Astrocyte (in vitro differentiated cells and primary cell): ENCODE measurements at places on chromosomes 12 and 14. TPM values are rescaled to one million over a fixed set of nuclear protein-coding genes. Genes with fewer than 3 reads are reported as not detected.

DNA sequence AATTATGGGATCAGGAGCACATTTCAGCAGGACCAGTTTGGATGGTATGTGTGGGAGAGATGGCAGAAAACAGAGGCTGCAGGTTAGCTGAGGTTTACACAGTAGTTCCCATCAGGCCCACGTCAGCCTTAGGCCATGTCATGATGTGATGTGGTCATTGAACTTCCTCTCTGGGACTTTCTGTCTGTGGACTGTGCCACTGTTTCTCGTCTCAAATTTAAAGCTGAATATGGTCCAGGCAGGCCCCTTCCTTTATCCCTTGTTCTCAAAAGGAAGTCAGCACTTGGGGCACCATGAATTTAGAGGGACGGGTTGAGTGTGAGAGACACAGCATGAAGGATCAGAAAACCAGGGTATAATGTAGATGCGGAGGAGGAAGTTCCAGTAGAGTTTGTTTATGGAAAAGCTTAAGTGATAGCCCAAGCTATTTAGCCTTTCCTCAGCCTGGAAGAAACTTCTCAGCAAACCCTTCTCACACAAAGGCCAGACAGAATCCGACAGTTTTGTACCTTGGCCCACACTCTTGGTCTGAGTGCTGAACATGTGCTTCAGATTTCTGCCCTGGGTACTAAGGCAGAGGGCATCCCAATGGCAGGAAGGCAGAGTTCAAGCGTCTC, 3.6 kb upstream of the IGFBP6 start:
- DNase-seq = no peak
- H3K4me1 ChIP-seq = peaks cover 26% of the 10 kb centered on the region
- no peaks in the 10 kb centered on the region for H3K36me3 ChIP-seq
- no peak overlapping the region for H3K27ac ChIP-seq
- H3K27me3 ChIP-seq = no peaks in the 10 kb centered on the region

DNA sequence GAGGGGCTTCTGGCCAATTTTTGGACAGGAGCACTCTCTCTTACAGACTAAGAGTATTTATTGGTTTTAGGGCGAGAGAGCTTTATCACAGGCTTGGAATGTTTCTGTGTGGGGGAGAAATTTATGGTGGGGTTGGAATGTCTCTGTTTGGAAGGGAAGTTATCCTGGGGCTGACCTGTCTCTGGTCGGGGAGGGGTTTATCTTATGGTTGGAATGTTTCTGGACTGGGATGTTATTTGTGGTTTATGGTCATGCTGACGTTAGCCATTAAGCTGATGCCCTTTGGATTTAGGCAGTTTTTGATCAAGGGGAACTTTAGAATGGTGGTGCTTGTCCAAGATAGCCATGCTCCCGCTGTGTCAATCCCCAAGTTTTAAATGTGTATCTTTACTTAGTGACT, 614.8 kb downstream of the DIO2 start:
- H3K27ac ChIP-seq = peak overlapping the region; percentile 69
- peaks cover 21% of the 10 kb centered on the region for H3K4me1 ChIP-seq

Gene LRTM2
- total RNA-seq = not detected in 2 replicates

DNA sequence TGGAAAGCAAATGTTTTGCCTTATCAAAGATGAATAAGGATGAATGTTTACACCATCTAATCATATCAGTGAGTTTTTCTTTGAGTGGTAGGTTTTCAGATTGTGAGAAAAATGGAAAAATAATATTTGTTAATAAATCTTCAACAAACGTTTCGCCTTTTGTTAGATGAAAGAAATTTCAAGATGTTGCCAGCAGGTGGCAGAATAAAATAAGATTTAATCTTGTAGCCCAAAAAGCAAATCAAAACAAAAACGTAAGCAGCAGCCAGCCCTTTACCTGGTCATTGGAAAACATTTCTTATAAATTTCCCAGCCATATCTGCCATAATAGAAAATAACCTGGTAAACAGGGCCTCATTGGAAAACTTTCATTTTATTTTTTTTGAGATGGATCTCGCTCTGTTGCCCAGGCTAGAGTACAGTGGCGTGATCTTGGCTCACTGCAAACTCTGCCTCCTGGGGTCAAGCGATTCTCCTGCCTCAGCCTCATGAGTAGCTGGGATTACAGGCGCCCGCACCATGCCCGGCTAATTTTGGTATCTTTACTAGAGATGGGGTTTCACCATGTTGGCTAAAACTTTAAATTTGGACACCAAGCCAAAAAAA, 15.4 kb upstream of the TMEM120B start:
- no peak overlapping the region for H3K27ac ChIP-seq
- no peaks in the 10 kb centered on the region for H3K36me3 ChIP-seq
- DNase-seq = no peak
- no peak overlapping the region for H3K4me3 ChIP-seq
- H3K27me3 ChIP-seq = peaks cover 2% of the 10 kb centered on the region
- no peaks in the 10 kb centered on the region for H3K4me1 ChIP-seq

Gene DIO3
- total RNA-seq = 0.46 and 0.79 TPM in 2 replicates

GRCh38 chr14:91019673-91020072, 40.8 kb downstream of the RPS6KA5 start:
- no peaks in the 10 kb centered on the region for H3K27me3 ChIP-seq
- DNase-seq = no peak
- no peak overlapping the region for H3K4me3 ChIP-seq
- H3K27ac ChIP-seq = no peak overlapping the region
- no peaks in the 10 kb centered on the region for H3K36me3 ChIP-seq

GRCh38 chr14:34857689-34858449, 17.3 kb downstream of the BAZ1A start:
- no peaks in the 10 kb centered on the region for H3K4me1 ChIP-seq
- peaks cover 28% of the 10 kb centered on the region for H3K36me3 ChIP-seq
- H3K27me3 ChIP-seq = no peaks in the 10 kb centered on the region
- no peak for DNase-seq

Gene PEX5
- total RNA-seq = 21.5 and 22.5 TPM in 2 replicates

Gene VWF
- total RNA-seq = 0.23 and 0.82 TPM in 2 replicates

- no peaks in the 10 kb centered on the region for H3K27me3 ChIP-seq
- H3K36me3 ChIP-seq = no peaks in the 10 kb centered on the region
- H3K27ac ChIP-seq = no peak overlapping the region
- H3K4me1 ChIP-seq = no peaks in the 10 kb centered on the region
- DNase-seq = no peak
Observed at GRCh38 chr12:131155131-131155530, 201.4 kb downstream of the ADGRD1 start.

GRCh38 chr12:6313326-6313940, 3.0 kb downstream of the PLEKHG6 start:
- no peaks in the 10 kb centered on the region for H3K36me3 ChIP-seq
- no peak for DNase-seq
- H3K4me1 ChIP-seq = peaks cover 5% of the 10 kb centered on the region
- H3K27me3 ChIP-seq = peaks cover 3% of the 10 kb centered on the region
- no peak overlapping the region for H3K4me3 ChIP-seq
- no peak overlapping the region for H3K27ac ChIP-seq

GRCh38 chr12:128387811-128388422, 120.9 kb downstream of the TMEM132C start:
- H3K36me3 ChIP-seq = no peaks in the 10 kb centered on the region
- no peak for DNase-seq
- H3K27me3 ChIP-seq = no peaks in the 10 kb centered on the region
- no peaks in the 10 kb centered on the region for H3K4me1 ChIP-seq
- H3K27ac ChIP-seq = no peak overlapping the region

DNA sequence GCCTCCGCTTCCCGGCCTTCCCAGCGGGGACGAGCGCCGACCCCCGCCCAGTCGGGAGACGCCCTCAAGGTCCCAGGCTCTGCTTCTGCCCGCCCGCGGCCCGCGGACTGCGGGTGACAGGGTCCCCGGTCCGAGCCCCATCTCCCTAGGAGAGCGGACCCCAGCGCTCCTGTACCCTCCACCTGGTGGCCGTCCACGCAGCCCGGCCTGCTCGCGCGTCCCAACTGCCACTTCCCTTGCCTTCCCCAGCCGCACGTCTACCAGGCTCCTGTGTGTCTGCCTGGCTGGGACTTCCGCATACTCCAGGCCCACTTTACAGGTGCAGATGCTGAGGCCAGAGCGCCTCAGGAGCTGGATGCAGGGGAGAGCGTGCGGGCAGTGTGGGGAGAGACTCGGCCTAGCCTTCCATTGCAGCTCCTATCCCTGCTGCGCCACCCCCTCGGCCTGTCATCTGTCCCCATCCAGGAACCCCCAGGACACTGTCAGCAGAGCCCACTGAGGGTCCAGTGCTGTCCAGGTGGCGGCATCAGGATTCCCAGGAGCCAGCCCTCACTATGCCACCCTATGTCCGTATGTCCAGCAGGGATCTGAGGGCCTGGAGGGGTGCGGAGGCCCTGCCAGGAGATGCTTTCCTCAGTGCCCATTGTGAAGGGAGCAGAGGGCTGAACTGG, 8.0 kb upstream of the ANKRD9 start:
- no peak overlapping the region for H3K27ac ChIP-seq
- H3K4me1 ChIP-seq = peaks cover 4% of the 10 kb centered on the region
- H3K4me3 ChIP-seq = peak overlapping the region; percentile 59
- DNase-seq = no peak

Gene MYO1A
- 0.34 TPM in 1 of 2 replicates, not detected in the other for total RNA-seq

Gene DEGS2
- total RNA-seq = 0.07 TPM in 1 of 2 replicates, not detected in the other

Gene VSIG10
- total RNA-seq = 9.8 and 12.0 TPM in 2 replicates

DNA sequence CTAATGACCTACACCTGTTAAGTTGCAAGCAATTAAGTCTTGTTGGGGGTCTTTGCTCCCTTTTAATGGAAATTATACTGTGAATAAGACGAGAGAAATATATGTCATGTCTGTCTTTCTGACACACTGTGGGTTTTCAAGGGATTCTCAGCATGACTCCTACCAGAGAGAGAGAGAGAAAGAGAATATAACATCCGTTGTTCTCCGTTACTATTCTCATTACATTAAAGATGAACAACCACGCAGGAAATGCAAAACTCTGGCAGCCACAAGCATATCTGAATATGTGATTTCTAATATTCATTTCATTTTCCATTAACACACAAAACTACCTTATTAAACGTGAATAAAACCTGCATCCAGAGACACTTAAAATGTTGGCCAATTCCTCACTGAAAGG, 67.3 kb upstream of the EGLN3 start:
- no peak overlapping the region for H3K4me3 ChIP-seq
- H3K4me1 ChIP-seq = no peaks in the 10 kb centered on the region
- no peak for DNase-seq
- peaks cover 18% of the 10 kb centered on the region for H3K27me3 ChIP-seq
- H3K27ac ChIP-seq = no peak overlapping the region

Gene TIGAR
- total RNA-seq = 91.7 and 95.4 TPM in 2 replicates

Gene GPR132
- 1.7 and 2.2 TPM in 2 replicates for total RNA-seq

DNA sequence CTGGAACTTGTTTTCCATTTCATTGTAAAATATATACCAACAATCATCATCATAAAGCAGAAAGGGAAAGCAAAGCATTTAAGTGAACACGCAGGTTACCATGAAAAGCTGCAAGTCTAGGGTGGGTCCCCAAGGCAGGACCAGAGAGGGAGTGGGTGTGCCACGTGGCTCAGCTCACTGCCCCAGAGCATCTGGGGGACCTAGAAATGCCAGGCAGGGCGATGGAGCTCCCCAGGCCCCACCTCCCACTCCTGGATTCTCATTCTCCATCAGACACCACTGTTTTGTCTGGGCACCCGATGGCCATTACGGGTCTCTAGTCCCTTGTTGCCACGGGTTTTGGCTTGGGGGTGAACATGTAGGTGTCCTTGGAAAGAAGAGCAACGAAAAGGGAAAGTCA, 34.7 kb downstream of the BCL11B start:
- no peak overlapping the region for H3K4me3 ChIP-seq
- DNase-seq = no peak
- H3K27me3 ChIP-seq = peaks cover 2% of the 10 kb centered on the region
- H3K4me1 ChIP-seq = no peaks in the 10 kb centered on the region

DNA sequence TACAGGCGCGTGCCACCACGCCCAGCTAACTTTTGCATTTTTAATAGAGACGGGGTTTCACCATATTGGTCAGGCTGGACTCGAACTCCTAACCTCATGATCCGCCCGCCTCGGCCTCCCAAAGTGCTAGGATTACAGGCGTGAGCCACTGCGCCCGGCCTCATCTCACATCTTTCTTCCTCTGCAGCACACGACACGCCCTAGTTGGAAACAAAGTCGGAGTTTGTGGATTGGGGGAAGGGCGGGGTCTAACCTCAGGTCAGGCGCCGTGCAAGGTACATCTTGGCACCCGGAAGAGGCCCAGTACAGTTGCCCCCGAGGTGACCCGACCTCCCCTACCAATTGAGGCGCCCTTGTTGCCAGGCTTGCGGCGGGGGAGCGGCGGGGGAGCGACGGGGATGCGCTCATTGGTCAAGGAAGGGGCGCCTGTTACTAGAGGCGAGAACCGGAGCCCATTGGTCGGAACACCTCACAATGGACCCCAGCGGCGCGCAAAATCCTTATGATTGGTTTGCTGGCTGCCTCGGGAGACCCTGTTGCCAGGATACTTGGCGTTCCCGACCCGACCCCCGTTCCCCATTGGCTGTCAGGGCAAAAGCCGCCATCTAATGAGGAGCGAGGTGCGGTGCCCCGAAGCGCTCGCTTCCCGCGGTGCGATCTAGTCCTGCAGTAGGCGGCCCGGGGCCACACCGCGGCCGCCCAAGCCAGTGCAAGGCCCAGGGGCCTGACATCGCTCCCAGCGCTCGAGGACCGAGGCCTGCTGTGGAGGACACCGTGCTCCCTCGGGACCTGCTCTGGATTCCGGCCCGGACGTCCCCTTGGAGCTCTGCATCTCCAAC, at the start of gene REC8:
Gene REC8 (plus strand): TSS at position 659 of the 839 bp plus-strand sequence. CDS start 473 bp downstream, outside the sequence.
- no peak within 1 kb of the TSS for H3K27ac ChIP-seq
- H3K4me3 ChIP-seq = peak within 1 kb of the TSS; percentile 50
- H3K36me3 ChIP-seq = no peaks in the 10 kb centered on the region
- peaks cover 14% of the 10 kb centered on the region for H3K4me1 ChIP-seq
- H3K27me3 ChIP-seq = no peaks in the 10 kb centered on the region

Gene PRH2
- total RNA-seq = not detected in 2 replicates

DNA sequence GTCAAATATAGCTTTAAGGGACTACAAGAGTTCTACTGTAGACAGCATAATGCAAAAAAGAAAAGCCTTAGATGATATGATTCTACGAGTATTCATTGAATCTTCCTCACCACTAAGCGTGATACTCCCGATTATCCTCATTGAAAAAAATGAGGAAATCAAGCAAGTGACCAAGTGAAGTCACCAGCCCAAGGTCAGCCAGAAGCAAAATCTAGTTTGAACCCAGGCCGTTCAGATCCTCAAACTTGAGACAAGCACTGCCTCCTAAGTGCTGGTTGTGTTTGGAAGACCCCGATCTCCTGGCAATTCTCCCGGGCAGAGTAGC, 845 bp downstream of the GIT2 start:
- no peak for DNase-seq
- peaks cover 27% of the 10 kb centered on the region for H3K4me1 ChIP-seq
- H3K27me3 ChIP-seq = no peaks in the 10 kb centered on the region
- peak overlapping the region; percentile 76 for H3K4me3 ChIP-seq
- H3K36me3 ChIP-seq = peaks cover 5% of the 10 kb centered on the region

- no peak overlapping the region for H3K27ac ChIP-seq
- H3K4me1 ChIP-seq = peaks cover 24% of the 10 kb centered on the region
- no peaks in the 10 kb centered on the region for H3K27me3 ChIP-seq
- H3K4me3 ChIP-seq = no peak overlapping the region
- no peaks in the 10 kb centered on the region for H3K36me3 ChIP-seq
Observed at GRCh38 chr12:120267736-120268135, 2.2 kb upstream of the PXN start.

GRCh38 chr12:58364389-58365086, 423.2 kb downstream of the ATP23 start:
- H3K4me1 ChIP-seq = peaks cover 19% of the 10 kb centered on the region
- H3K36me3 ChIP-seq = no peaks in the 10 kb centered on the region
- DNase-seq = peak; percentile 100
- no peak overlapping the region for H3K4me3 ChIP-seq
- H3K27ac ChIP-seq = peak overlapping the region; percentile 85
